Neural cell (in vitro differentiated cells): ENCODE measurements at places on chromosomes 16 and 17. TPM values are rescaled to one million over a fixed set of nuclear protein-coding genes. Genes with fewer than 3 reads are reported as not detected.

Gene HBM
- not detected in 2 replicates for polyA plus RNA-seq

Gene PKD1
- 176 and 232 TPM in 2 replicates for polyA plus RNA-seq

Gene EXOC3L1
- polyA plus RNA-seq, result 0.43 and 0.96 TPM in 2 replicates

Gene PHKG2
- polyA plus RNA-seq, result 41.5 and 55.2 TPM in 2 replicates

Gene ARL5C
- not detected in 2 replicates for polyA plus RNA-seq

Gene UTP18
- polyA plus RNA-seq, result 41.6 and 52.1 TPM in 2 replicates

Gene PLA2G10
- polyA plus RNA-seq, result not detected in 2 replicates

Gene ARSG
- polyA plus RNA-seq, result 11.3 and 16.9 TPM in 2 replicates

Gene OGFOD3
- polyA plus RNA-seq, result 14.3 and 22.6 TPM in 2 replicates

Gene PIPOX
- 4.4 and 5.2 TPM in 2 replicates for polyA plus RNA-seq

Gene ZG16
- polyA plus RNA-seq, result not detected in 2 replicates

Gene OR3A2
- polyA plus RNA-seq, result not detected in 2 replicates

Gene CCL7
- polyA plus RNA-seq, result not detected in 2 replicates

Gene C17orf100
- 10.3 and 12.4 TPM in 2 replicates for polyA plus RNA-seq

Gene TMEM238L
- polyA plus RNA-seq, result not detected in 2 replicates

Gene CA7
- polyA plus RNA-seq, result not detected in 2 replicates

Gene EPX
- not detected in 2 replicates for polyA plus RNA-seq

Gene HP
- not detected in 2 replicates for polyA plus RNA-seq

Gene ASGR2
- polyA plus RNA-seq, result not detected in 2 replicates

Gene TAT
- 0.14 TPM in 1 of 2 replicates, not detected in the other for polyA plus RNA-seq

Gene PRR11
- 0.16 and 0.22 TPM in 2 replicates for polyA plus RNA-seq

Gene CYGB
- polyA plus RNA-seq, result 9.6 and 12.9 TPM in 2 replicates

Gene KRT40
- not detected in 2 replicates for polyA plus RNA-seq

Gene MYL11
- polyA plus RNA-seq, result not detected in 2 replicates

Gene DOC2B
- polyA plus RNA-seq, result 4.8 TPM in 2 replicates

Gene LAT
- 6.4 and 9.1 TPM in 2 replicates for polyA plus RNA-seq

Gene RNF167
- polyA plus RNA-seq, result 52.5 and 64.1 TPM in 2 replicates

Gene STX8
- polyA plus RNA-seq, result 78.3 and 100 TPM in 2 replicates

Gene AGRP
- polyA plus RNA-seq, result not detected in 2 replicates

Gene TBC1D16
- 19.8 and 29.5 TPM in 2 replicates for polyA plus RNA-seq

Gene LRRC37B
- polyA plus RNA-seq, result 39.6 and 60.9 TPM in 2 replicates

Gene NUP85
- 74.5 and 84.1 TPM in 2 replicates for polyA plus RNA-seq

Gene KRTAP9-8
- not detected in 2 replicates for polyA plus RNA-seq

Gene CRISPLD2
- 0.06 TPM in 1 of 2 replicates, not detected in the other for polyA plus RNA-seq

Gene C16orf46
- polyA plus RNA-seq, result 8.7 TPM in 2 replicates

Gene CCL4
- polyA plus RNA-seq, result not detected in 2 replicates

Gene METTL23
- polyA plus RNA-seq, result 53.3 and 59.8 TPM in 2 replicates

Gene NOS2
- 0.28 and 0.53 TPM in 2 replicates for polyA plus RNA-seq

Gene CDRT15L2
- polyA plus RNA-seq, result not detected in 2 replicates

Gene DNAJA2
- polyA plus RNA-seq, result 85.8 and 99.5 TPM in 2 replicates

Gene OR2C1
- polyA plus RNA-seq, result 0.22 TPM in 1 of 2 replicates, not detected in the other

Gene PRAC1
- not detected in 2 replicates for polyA plus RNA-seq

Gene ARHGAP27
- polyA plus RNA-seq, result 7.4 and 12.7 TPM in 2 replicates

Gene KRTAP1-1
- not detected in 2 replicates for polyA plus RNA-seq

Gene KRT222
- polyA plus RNA-seq, result 13.6 and 15.1 TPM in 2 replicates

Gene CLEC19A
- polyA plus RNA-seq, result not detected in 2 replicates

Gene QPRT
- polyA plus RNA-seq, result 2.7 and 3.9 TPM in 2 replicates

Gene WDR45B
- 131 and 137 TPM in 2 replicates for polyA plus RNA-seq

Gene TMEM235
- polyA plus RNA-seq, result not detected in 2 replicates

Gene CDH3
- 9.1 and 10.7 TPM in 2 replicates for polyA plus RNA-seq

Gene B3GNT9
- polyA plus RNA-seq, result not detected in 2 replicates

Gene SLC6A4
- polyA plus RNA-seq, result 1.1 TPM in 2 replicates

Gene KCNH4
- 0.56 and 0.78 TPM in 2 replicates for polyA plus RNA-seq

Gene RILP
- 7.5 and 14.9 TPM in 2 replicates for polyA plus RNA-seq

Gene TLCD2
- 0.08 and 0.14 TPM in 2 replicates for polyA plus RNA-seq

Gene C16orf90
- polyA plus RNA-seq, result not detected in 2 replicates
